Dermis blood vessel endothelial cell (primary cell): ENCODE measurements at places on chromosomes 6 and 20. TPM values are rescaled to one million over a fixed set of nuclear protein-coding genes. Genes with fewer than 3 reads are reported as not detected.
A peak's percentile ranks its signal among the peaks of the same experiment; 100 is the strongest.

DNA sequence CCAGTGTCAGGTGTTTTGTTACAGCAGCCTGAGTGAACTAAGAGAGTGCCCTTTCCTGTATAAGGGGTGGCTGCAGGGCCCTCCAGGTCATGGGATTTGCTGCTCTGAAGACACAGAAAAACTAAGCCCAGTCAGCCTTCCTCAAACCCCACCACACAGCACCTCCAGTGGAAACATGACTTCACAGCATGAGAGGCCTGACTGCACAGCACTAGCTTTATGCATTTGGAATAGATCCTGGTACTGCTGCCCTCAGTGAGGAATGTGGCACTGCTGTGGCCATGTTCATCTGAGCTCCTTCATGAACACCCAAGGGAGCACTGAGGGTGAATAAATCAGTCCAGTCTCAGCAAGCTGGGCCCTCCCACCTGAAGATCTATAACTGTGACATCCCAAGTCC, 296.1 kb upstream of the FOXQ1 start:
- no peak for DNase-seq

GRCh38 chr6:79423216-79423615, 114.0 kb downstream of the LCA5 start:
- no peak for DNase-seq

The MACROD2 gene
- 0.28 and 0.85 TPM in 2 replicates for total RNA-seq

DNA sequence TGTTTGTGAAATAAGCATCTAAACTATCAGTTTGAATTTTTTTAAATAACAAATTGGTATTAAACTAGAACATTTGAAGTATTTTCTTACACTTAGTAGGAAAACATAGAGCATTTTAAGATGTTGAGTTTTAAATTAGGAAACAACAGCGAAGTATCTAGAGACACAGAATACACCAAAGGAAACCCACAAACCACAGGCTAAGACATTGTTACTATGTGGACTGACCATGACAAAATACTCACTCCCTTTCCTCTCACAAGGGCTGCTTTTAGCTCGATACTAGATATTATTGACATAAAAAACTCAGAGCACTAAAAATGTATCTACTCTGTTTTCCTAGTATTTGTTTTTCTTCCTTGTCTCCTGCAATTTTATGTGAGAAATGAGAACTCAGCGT, 266.0 kb upstream of the CITED2 start:
- DNase-seq, result no peak

The EGFL8 gene
- 1.3 and 2.7 TPM in 2 replicates for total RNA-seq

The KHDRBS2 gene
- total RNA-seq, result not detected in 2 replicates

DNA sequence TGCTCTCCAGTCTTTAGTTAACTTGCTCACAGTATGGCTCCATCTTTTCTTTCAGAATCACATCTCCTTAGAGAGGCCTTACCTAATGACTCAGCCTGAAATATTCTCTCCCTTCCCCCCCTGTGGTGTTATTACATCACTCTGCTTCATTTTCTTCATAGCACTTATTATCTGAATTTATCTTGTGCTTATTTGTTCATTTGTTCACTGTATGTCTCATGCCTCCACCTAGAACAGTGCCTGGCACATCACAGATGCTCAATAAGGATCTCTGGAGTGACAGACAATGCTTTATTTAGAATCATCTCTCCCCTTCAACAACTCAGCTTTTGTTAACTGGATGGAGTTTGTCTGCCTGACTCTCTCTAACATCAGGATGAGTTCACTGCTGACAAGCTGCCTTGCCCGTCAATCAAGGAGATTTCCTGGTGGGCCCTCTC, 96.6 kb upstream of the MAN1A1 start:
- no peak for DNase-seq

- no peak for DNase-seq
Observed at GRCh38 chr20:4946986-4947385, 54.3 kb downstream of the SLC23A2 start.

- no peak for DNase-seq
Observed at GRCh38 chr20:50304923-50305635, 114.4 kb downstream of the CEBPB start.

GRCh38 chr20:64042054-64042781, 6.2 kb downstream of the C20orf204 start:
- DNase-seq, result peak; percentile 70

DNA sequence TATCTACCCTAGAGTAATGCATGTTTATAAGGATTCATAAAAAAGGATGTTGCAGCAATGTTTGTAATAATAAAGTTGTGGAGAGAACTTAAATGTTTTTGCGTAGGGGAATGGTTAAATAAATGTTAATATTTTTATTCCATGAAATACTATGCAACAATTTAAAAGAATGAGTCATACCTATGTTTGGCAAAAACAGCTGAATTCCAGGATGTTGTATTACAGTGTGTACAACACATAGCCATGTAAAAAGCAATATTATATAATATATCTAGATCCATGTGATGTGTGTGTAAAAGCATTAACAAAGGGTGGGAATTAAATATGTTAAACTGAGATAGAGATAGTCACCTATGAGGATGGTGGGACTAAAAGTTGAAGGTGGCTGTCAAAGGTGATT, 21.1 kb upstream of the PKIB start:
- no peak for DNase-seq

- no peak for DNase-seq
Observed at GRCh38 chr6:62328607-62329006, 42.6 kb upstream of the KHDRBS2 start.
